NCI-H2081 treated with DMSO at 0.1 percent for 48 hours (cell line): ENCODE measurements at places on chromosomes 5 and 9.

GRCh38 chr5:77797136-77797535 lies 21.0 kb upstream of the TBCA start:
- no peak for DNase-seq

GRCh38 chr5:173765661-173766060 lies 122.5 kb upstream of the CPEB4 start:
- DNase-seq = no peak

- no peak for DNase-seq
Measured at GRCh38 chr5:16000056-16000455, 179.5 kb downstream of the MARCHF11 start.

- no peak for DNase-seq
Measured at GRCh38 chr9:6440405-6440804, 27.4 kb downstream of the UHRF2 start.

- no peak for DNase-seq
Measured at GRCh38 chr5:54832858-54833257, 152.5 kb downstream of the ESM1 start.

- no peak for DNase-seq
Measured at GRCh38 chr5:92544596-92544995, 1036.4 kb downstream of the NR2F1-AS1 start.

GRCh38 chr5:164324239-164324638 lies 818.8 kb downstream of the MAT2B start:
- DNase-seq = no peak

GRCh38 chr5:179297486-179298180 lies 47.6 kb downstream of the ADAMTS2 start:
- DNase-seq = no peak

DNA sequence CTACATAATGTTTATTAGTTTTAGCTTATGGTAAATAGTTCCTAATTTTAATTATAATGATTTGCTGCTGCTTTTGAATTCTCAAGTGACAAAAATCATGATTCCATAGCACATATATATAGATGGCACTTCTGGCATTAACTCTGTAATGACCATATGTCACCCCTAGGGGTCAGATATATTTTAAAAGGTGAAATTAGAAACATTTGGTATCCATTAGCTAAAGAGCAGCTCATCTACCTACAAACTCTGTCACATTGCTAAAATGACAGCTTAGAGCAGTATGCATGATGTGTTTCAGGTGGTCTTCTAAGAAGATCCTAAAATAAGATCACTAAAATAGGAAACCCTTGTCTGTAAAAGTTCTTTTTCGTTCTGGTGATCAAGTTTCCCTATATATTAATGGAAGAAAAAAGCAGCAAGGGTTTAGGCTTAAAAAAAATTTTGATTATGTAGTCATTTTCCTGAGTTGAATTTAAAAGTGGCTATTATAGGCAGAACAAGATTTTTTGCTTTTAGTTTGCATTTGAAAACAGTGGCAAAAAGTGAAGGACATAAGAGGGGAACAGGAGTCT lies 157.7 kb upstream of the POU5F2 start:
- no peak for DNase-seq

DNA sequence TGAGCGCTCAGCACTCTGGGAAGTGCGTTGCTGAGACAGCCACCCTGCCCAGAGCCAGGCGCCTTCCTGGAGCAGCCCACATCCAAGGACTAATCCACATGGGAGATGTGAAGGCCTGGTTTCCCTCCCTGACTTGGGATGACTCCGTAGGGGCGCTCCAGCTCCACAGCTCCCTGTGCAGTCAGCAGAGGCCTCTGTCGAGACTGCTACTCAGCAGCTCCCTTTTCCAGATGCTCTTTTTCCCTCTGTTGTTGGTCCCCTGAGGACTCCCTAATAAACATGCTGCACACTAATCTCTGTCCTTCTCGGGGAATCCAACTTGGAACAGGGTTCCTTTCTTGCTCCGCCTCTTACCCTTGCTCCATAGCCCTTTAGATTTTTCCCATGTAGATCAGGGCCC lies 237.3 kb downstream of the ZSWIM6 start:
- no peak for DNase-seq

- no peak for DNase-seq
Measured at GRCh38 chr9:98707166-98708102, 1.3 kb downstream of the GABBR2 start.

GRCh38 chr5:127757576-127757975 lies 54.4 kb downstream of the CCDC192 start:
- no peak for DNase-seq

GRCh38 chr5:33059081-33059480 lies 348.0 kb downstream of the NPR3 start:
- no peak for DNase-seq

DNA sequence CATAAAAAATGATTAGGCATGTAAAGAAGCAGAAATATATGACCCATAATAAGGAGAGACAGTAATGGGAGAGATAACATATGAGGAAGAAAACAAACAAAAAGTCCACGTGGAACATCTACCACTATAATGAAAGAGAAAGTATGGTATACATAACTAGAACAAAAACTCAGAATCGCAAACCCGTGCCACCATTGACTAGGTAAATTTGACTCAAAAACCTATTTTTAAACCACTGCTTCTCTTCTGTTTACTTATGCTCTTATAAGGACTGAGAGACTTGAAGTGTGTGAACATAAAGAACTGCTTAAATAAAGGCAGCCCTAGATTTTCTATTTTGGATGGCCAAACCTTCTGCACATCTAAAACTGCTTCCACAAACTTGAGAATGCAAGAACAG lies 330.7 kb downstream of the CAAP1 start:
- no peak for DNase-seq

DNA sequence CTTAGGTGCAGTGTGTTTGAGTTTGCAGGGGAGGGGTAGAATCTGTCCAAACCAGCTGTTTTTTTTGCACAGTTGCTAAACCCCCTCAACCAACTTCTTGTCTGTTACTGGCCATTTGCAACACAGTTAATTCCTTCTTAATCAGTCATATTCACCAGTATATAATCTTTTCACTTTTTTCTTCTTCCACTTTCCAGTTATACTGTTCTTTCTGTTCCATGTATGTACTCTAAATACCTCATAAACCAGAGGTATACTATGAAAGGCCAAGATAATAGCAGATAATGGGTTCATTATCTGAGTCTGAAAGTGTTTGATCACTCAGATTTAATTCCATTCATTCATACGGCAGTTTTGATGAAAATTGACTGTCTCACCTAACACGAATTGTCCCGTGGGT lies 11.1 kb downstream of the SMAD5 start:
- no peak for DNase-seq

DNA sequence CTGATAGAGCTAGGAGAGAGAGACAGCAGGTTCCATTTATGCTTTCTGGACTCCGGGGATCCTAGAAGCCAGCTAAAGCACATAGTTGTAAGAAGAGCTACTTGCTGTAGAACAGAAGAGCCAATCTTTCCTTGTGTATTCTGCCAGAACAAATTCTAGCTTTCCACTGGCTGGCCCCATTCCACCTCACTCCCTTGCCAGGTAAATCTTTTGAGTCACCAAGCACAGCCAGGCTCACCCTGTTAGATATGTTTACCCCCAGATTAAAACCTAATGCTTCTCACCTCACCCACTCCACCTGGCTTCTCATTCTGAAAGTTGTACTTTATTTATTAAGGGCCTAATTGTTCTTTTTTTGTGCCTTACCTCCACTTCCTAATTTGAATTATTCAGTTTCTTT lies 48.9 kb upstream of the CHD1 start:
- DNase-seq = no peak

GRCh38 chr9:112081918-112082729 lies 93.0 kb downstream of the SUSD1 start:
- DNase-seq = no peak

GRCh38 chr9:112640311-112640710 lies 77.6 kb downstream of the INIP start:
- DNase-seq = no peak

GRCh38 chr5:143987751-143988560 lies 176.0 kb downstream of the HMHB1 start:
- DNase-seq = no peak

GRCh38 chr9:34651876-34652601 lies at the start of gene IL11RA:
TSS of gene IL11RA (plus strand) at chr9:34652185. CDS start at chr9:34655218, 3,033 bp downstream.
- DNase-seq = no peak

GRCh38 chr9:33791117-33791516 lies 4.2 kb upstream of the PRSS3 start:
- DNase-seq = no peak

- DNase-seq = peak; percentile 35
Measured at GRCh38 chr5:93622240-93622885, 39.3 kb downstream of the NR2F1 start.

- no peak for DNase-seq
Measured at GRCh38 chr5:86884608-86885007, 266.9 kb downstream of the COX7C start.

DNA sequence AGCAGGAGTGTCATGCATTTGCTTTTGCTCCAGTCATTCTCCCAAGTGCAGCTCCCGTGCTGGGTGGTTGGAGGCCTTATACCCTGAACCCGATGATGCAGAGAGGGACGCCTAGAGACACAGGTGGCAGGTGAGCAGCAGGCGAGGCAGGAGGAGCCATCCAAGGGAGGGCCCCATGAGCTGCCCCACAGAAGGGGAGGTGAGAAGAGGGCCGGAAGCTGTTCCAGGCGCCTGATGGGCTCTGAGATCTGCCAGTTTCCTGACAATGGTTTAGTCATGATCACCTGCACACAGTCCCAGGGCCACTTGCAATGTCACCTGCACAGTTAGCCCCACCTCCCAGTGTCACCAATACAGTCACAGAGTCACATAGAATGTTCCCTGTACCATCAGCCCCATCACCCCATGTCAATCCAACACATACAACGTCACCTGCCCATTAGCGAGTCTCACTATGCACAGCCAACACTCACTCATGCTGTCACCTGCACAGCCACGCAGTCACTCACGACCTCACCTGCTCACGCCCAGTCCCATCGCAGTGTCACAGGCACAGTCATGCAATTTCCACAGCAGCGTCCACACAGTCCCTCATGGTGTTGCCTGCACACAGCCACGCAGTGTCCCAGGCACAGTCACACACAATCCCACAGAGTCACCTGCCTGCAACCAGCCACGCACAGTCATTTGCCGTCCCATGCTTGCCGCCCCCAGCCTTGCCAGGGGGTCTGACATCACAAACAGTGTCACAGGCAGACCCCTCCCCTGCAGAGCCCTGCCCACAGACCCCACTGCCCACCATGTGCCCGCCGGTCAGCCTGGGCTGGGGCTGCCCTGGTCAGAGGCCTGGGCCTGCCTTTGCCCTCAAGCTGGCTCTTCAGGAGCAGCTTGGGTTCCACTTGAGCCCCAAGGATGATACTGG lies 113.4 kb downstream of the LHX2 start:
- no peak for DNase-seq

DNA sequence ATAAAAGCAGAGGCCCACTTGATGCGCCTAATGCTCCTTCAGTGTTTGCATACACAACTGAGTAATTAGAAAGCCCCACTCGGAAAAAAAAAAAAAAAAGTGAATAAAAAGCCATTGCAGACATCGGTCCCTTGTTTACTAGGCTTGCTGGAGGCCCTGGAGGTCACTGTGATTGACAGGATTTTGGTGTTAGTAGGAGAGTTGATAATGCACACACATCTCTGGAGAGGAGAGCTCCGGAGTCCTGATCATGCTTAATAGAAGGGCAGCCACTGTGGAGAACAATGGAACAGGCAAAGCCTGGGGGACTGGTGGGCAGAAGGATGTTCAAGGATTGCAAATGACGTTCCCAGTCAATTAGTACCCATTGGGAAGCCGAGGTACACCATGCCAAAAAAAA lies 152.5 kb downstream of the EFNA5 start:
- DNase-seq = no peak

DNA sequence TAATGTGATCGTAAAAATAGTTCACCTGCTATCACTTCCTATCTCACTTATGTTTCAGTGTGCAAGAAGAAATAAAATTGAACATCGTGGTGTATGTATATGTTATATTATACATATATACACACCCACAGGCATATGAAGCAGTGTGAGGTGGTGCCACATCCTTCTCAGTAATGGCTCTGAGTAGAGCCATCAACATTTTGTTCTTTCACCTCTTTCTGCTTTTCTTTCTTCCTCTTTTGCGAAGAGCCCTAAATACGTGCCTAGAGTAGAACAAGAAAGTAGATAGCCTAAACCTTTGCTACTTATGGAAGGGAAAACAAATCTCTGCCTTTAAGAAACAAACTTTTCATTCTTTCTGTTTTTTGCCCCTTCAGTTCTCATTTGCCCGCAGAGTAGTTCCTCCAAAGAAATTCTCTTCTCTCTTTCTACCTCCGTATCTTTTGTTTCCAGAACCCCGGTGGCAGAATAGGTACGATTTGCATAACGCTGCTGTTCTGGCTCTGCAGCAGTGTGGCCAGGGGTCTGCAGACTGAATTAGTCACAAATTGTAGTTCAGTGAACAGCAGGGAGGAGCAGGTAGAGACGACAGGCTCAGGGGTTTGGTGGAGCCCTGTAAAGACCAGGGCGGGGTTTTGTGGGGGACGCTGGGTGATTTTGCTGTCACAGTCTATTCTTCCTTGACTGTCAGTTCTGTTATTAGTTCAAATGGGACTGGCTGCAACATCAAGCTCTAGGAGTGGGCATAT lies 40.5 kb upstream of the PJA2 start:
- no peak for DNase-seq

DNA sequence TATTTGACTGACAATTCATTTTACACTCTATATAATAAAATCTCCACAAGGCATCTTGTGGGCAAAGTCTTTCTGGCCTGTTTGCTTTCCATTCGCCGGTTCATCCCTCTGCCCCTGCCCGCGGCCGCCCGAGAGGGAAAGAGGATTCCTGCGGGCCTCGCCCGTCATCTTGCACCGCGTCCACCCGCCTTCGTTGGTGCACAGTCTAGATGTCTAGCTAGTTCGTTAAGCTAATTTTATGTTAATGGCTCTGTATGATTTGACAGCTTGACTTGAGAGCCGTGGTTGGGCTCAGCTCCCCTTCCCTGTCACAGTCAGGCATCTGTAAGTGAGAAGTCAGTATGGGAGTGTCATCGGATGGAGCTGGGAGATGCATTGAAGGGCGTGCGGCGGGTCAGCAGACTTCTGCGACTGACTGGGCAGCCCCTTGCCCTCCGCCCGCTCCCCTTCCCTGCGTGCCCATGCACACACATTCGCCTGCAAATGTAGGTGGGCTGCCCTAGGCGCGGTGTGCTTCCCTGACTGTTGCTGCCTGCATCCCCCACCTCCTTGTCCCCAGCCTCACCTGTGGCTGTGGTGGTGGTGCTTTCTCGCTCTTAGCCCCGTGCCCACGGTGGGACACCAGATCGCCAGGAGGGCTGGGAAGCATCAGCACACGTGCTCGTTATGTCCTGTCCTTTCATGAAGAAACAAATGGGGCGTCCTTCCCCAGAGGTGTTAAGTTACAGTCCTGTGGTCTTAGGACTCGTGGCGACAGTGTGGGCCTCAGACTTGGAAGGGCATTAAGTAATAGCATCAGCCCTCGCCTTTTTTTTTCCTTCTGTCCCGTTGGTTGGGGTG lies 25.9 kb upstream of the PRDM12 start:
- no peak for DNase-seq

- DNase-seq = no peak
Measured at GRCh38 chr5:6453937-6454560, 5.4 kb downstream of the UBE2QL1 start.

DNA sequence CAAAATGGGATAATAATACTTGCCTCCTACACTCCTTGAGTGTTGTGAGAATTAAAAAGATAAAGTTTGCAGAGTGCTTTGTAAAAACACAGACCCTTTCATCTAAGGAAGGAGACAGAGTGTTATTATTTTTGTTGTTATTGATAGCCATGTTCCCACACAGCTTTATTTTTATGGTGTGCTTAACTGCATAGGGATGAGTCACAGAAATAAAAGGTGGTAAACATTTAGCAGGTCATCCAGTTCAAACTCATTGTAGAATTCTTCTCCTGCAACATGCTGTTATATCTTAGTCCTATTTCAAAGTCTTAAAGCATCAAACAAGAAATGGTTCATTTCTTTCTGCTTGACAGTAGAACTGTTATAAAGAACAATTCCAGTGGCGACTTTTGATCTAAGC lies 367.5 kb upstream of the ACTBL2 start:
- no peak for DNase-seq
